ENCODE measurements at places on chromosomes 2 and 18.

- no peak for DNase-seq
Measured at GRCh38 chr2:86617153-86617552, 6.5 kb downstream of the RNF103 start.

DNA sequence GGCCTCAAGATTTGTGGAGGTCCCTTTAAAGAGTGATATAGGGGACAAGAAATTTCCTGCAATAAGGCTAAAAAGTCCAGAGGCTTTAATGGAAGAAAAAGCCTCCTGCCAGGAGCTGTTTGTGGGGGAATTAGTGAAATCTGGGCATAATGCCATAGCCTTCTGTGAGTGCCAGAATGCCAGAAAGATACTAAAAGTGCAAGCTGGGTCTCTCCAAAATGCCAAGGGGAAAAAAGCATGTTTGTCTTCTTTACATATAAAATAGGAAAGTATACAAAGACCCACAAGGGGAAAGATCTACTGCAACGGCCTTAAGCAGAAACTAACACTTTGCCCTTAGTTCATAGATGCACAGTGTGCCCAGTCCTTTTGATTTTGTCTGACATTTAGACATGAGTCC, 647.7 kb upstream of the ZNF804A start:
- no peak for DNase-seq

DNA sequence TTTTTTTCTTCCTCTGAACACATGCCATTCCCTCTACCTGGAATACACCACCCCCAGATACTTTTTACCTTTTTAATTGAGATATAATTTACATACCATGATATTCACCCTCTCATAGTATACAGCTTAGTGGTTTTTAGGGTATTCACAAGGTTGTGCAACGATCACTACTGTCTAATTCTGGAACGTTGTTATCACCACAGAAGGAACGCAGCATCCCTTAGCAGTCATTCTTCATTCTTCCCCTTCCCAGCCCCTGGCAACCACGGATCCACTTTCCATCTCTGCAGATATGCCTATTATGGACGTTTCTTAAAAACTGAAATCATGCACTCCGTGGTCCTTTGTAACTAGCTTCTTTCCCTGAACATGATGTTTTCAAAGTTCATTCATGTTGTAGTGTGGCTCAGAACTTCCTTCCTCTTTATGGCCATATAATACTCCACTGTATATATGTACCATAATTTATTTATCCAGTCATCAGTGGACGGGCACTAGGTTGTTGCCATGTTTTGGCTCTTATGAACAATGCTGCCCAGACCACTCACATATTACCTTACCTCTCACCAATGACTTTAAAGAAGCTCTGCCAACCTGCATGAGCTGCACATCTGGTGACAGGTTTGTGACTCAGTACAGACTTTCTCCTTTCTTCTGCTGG, 168.9 kb downstream of the CTIF start:
- DNase-seq, result peak; percentile 15

- DNase-seq, result peak; percentile 35
Measured at GRCh38 chr18:55420665-55421307, 167.2 kb downstream of the TCF4 start.

DNA sequence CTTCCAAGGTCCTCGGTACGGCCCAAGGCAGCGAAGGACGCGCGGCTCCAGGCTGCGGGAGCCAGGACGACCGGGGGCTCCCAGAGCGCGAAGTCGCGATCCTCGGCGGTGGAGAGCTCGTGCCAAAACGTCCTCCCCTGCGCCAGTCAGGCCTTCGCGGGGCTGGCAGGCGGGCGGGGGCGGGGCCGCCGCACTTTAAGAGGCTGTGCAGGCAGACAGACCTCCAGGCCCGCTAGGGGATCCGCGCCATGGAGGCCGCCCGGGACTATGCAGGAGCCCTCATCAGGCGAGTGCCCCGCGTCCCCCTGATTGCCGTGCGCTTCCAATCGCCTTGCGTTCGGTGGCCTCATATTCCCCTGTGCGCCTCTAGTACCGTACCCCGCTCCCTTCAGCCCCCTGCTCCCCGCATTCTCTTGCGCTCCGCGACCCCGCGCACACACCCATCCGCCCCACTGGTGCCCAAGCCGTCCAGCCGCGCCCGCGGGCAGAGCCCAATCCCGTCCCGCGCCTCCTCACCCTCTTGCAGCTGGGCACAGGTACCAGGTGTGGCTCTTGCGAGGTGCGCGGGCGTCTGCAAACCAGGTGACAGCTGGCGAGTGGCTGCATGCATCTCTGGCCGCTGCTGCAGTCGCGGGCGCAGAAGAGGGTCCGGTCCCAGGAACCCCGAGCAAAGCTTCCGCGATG, at the start of gene CIDEA:
Gene CIDEA, plus strand, starts transcription at position 226 of the 684 bp plus-strand sequence. Its CDS starts 23 bp downstream, at position 249.
- no peak for DNase-seq

DNA sequence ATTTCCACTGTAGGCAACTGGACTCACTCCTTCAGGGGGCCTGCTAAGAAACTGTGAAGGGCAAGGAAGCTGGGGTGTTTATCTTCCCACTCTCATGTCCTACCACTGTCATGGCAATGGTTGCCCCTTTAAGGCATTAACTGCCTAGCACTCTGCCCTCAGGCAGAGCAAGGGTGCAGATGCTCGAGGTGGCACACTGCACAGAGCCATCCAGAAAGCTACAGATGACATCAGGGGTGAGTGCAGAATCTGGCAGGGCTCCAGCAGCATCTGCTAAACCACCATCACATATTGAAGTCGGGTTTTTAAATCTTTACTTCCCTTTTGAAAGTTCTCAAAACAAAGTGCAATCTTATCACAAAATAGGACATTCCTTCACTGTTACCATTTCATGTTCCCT, 75.4 kb downstream of the RAPGEF4 start:
- no peak for DNase-seq

Data from inflammatory macrophage treated with lipopolysaccharide for 4 hours (primary cell).